Stimulated activated CD4-positive, alpha-beta T cell treated with anti-CD3 and anti-CD28 coated beads, Interleukin-12 subunit alpha, Interleukin-12 subunit beta, amount 100 ng/mL, for 24 hours (primary cell): ENCODE measurements at places on chromosomes 3 and 15.

GRCh38 chr3:136787349-136787748 is 31.6 kb upstream of the SLC35G2 start:
- DNase-seq = no peak

DNA sequence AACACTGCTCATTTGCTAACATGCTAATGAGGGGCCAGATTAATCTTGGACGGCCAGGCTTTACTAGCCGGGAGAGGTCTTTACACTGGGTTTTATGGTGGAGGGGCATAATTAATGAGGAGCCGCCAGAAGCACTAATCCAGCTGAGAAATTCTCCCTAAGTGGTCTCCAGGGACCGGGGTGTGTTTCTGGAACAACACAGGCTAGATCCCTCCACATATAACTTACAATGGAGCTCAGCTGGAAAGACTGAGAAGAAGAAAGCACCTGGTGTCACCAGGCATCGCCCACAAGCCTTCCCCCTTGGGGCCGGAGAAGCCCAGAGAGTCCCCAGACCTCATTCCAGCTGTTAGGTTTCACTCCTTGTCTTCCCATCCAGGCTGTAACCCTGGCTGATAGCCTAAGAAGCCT is 127.5 kb downstream of the MEGF11 start:
- DNase-seq = no peak

DNA sequence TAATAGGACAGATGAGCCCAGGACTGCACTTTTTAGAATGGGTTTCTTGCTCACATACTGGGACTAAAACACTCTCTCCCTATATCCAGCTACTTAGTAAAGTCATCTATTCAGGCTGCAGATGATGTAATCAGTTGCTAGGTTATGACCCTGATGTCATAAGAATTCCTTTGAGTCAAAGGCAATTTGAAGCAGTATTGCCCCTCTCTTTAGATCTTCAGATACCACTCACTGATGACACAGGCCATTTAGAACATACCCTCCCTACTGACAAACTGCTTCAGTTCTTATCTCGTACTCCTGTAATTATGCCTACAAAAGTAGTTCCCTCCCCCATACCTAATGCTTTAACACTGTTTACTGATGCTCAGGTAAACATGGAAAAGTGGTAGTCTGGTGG is 450.1 kb upstream of the RASGRP1 start:
- no peak for DNase-seq

DNA sequence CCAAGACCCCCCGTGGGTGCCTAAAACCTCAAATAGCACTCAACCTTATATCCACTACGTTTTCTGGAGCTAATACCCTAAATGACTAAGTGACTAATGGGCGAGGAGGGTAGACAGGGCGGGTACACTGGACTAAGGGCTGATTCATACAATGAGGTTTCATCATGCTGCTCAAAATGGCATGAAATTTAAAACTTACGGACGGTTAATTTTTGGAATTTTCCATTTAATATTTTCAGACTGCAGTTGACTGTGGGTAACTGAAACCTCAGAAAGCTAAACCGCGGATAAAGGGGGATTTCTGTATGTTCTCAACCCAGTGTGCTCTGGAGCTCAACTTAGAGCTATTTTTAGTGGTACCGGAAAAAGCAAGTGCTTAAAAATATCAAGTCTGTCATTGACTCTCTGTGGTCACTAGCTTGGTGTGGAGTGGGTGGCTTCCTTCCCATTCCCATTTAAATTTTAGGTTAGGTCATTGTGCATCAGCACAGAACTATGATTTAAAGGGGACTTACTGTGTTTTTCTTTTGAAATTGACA is 72.9 kb downstream of the LRRC28 start:
- no peak for DNase-seq

- DNase-seq = no peak
Observed at GRCh38 chr15:33008284-33008995, 186.1 kb downstream of the FMN1 start.

DNA sequence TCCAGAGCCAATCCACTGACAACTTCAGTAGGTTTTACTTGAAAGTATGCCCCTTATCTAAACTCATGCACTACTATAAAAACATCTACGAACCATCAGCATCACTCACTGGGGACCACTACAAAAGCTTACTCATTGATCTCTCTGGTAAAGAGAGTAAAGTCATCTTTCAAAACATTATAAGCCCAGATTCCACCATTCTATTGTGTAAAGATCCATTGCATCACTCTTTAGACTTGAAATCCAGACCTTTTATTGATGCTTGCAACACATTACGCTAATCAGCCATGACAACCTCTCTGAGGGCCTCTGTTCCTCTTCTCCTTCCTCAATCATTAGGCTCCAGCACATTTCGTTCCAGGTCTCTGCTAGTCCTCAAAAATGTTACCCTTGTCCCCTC is 248.9 kb upstream of the WNT5A start:
- DNase-seq = no peak

DNA sequence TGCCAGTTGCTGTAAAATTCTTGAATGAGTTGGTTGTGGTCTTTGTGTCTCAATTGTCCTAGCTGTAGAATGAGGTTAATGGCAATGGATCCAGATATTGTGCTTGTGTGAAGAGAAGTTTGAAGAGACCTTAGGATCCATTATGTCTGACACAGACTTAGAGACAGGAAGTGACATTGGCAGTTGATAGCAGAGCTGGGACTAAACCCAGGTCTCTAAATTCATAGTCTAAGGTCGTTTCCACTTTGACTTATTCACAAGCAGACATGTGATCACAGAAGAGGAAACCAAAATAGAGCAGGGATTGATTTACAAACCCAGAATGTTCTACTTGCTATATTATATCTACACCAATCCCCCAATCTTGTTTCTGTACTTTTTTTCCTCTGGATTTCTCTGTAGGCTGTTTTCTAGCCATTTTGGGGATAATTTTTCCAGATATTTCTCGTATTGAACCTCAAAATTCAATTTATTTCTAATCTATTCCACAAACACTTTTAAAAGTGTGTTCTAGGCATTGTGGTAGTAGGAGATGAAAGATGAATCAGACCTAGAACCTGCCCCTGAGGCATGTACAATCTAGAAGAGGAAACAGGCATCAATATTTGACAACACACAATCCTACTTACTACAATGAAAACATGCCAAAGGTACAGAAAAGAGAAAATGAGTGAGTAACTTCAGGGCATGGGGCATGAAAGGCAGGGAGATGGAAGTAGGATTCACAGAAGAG is 123.3 kb downstream of the NFKBIZ start:
- DNase-seq = no peak

DNA sequence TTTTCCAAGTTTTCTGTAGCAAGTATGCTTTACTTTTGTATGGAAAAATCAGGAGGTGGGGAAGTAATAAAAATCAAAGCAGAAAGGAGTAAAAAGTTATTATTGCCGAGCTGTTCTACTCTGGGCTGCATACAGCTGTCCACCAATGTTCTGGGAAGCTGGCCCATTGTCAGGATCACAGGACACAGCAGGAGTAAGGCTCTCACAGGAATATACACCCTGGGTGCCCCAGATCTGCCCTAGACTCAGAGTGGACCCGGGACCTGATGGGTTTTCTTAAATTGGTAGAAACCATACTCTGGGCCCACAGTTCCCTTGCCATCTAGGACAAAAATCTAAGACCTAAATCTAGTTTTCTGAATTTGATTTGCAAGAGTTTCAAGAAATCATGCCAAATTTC is 60.4 kb downstream of the TNIK start:
- no peak for DNase-seq

- DNase-seq = no peak
Observed at GRCh38 chr3:143935678-143936077, 35.9 kb upstream of the DIPK2A start.

DNA sequence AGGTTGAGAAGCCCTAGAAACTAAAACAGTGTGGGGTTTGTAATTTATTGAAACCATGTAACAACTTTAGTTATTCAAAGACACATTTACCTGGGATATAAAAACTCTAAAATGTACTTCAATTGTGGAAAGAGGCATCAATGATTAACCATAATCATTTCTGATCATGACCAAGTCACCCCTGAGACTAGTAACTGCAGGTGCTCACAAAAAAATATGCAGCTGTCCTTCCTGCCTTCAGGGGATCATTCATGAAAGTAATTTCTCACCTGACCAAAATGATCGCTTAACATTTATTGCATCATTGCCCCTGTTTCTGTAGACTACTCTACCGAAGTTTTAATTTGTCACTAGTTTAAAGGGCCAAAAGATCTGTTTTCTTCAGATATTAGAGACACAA is 9.0 kb downstream of the ACP3 start:
- DNase-seq = no peak

- no peak for DNase-seq
Observed at GRCh38 chr3:192863091-192863420, 54.6 kb downstream of the MB21D2 start.

GRCh38 chr3:156610154-156610553 is 55.2 kb upstream of the SSR3 start:
- no peak for DNase-seq

- no peak for DNase-seq
Observed at GRCh38 chr3:12142476-12142875, 16.2 kb downstream of the TIMP4 start.

DNA sequence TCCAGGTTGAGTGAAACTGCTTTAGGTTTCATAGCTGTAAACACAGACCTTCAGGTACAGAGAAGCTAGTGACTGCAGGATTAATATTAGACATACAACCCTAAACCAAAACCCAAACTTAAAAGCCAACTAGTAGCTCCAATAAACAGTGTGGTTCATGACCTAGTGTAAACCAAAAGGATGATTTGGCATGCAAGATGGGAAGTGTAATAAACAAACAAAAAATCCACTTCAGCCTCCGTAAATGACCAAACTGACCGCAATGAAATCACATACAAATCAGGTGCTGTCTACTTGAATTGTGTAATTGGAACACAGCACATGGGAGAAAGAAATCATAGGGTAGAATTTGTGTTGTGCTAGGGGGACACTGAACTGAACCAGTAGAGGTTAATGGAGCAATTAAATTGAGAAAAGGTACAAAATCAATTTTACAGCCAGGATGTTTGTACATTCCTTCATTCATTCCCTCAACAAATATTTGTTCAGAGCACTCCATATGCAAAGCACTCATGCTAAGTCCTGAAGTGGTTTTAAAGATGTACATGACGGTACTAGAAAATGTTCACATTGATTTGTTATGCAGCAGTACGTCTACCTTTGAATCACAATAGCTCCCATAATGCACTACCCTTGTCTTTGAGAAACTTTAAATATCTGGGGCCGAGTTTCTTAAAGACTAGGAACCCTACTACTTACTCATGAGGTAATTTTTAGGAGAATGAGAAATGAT is 21.4 kb upstream of the CHST2 start:
- no peak for DNase-seq

DNA sequence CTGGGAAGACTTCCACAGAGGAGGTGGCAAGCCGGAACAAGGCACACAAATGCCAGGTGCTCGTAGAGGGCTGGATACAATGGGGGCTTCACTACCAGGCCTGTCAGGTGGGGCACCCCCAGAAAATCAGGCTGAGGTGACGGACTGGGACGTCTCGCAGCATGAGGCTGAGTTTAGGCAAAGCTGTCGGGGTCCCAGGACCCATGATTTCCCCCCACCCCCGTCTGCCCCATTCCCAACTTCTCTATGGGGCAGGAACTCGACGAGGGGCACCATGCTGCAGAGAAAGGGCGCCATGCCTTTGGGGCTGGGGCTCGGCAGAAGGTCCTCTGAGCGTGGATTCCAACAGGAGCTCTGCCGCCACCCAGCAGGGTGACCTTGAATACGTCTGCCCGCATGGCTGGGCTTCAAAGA is 65.7 kb upstream of the HES1 start:
- no peak for DNase-seq

DNA sequence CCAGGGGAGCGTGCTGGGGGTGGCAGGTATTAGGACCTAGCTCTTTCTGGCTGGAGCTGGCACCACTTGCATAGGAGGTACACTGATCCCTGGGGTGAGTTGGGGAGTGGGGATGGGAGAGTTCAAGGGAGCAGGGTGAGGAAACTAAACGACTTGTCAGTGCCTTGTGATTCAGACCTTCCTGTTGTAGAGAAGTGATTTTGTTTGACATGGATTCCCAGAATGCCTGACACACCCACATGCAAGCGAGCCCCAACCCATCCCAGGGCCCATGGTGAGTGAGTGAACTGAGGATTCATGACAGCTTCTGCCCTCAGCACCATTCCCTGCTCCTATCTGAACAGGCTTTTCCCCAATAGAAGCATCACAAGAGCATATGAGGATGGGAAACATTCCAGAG is 15.6 kb upstream of the UBE2Q2 start:
- no peak for DNase-seq

GRCh38 chr3:69764121-69764741 is 25.0 kb downstream of the MITF start:
- DNase-seq = no peak

GRCh38 chr3:126349611-126350501 is 7.4 kb downstream of the KLF15 start:
- DNase-seq = no peak

DNA sequence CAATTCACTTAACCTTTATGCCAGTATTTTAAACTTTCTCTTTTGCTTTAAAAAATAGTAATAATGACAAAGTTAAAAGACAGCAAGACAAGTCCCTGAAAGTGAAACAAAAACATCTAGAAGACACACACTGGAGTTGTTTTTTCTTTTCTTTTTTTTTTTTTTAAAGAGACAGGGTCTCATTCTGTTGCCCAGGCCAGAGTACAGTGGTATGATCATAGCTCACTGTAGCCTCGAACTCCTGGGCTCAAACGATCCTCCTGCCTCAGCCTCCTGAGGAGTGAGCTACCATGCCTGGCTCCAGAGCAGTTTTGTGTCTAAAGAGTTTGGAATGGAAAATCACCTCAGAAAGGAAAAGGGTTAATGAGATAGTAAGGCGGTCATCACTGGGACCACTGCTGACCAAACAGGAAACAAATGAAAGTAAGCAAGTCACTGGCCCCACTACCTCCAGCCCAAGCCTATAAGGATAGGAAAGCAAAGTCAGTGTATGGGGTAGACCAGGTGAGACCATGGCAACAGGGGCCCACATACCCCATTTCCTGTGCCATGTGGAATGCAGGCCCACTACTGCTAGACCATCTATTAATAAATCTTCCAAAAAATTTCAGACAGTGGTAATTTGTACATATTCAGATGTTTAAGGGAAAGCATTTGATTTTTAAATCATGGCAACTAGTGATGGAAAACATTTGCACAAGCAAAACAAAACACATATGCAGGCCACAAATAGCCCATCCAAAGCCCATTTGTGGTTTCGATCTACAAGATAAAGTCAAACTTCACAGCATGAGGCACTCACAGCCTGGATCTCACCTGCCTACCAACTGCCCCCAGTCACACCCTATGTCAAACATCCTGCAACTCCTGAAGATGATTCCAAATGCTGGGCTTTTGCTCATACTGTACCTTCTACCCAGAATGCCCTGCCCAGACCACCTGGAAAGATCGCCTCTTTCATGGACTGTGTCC is 62.6 kb downstream of the OSBPL10 start:
- no peak for DNase-seq

- no peak for DNase-seq
Observed at GRCh38 chr15:31381801-31382712, 55.4 kb downstream of the KLF13 start.

DNA sequence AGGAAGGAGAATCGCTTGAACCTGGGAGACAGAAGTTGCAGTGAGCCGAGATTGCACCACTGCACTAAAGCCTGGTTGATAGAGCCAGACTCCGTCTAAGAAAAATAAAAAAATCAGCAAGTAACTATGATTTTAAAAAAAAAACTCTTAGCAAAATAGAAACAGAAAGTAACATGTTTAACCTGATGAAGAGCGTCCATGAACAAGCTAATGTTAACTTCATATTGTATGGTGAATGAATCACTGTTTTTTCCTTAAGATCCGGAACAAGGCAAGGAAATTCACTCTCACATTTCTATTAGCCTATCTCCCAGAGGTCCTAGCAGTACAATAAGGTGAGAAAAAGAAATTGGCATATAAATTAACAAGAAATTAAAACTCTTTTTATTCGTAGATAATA is 69.0 kb downstream of the RFX7 start:
- no peak for DNase-seq
